Left hindlimb (tissue), 1 donor: ENCODE measurements at places on chromosomes 2 and 18.

DNA sequence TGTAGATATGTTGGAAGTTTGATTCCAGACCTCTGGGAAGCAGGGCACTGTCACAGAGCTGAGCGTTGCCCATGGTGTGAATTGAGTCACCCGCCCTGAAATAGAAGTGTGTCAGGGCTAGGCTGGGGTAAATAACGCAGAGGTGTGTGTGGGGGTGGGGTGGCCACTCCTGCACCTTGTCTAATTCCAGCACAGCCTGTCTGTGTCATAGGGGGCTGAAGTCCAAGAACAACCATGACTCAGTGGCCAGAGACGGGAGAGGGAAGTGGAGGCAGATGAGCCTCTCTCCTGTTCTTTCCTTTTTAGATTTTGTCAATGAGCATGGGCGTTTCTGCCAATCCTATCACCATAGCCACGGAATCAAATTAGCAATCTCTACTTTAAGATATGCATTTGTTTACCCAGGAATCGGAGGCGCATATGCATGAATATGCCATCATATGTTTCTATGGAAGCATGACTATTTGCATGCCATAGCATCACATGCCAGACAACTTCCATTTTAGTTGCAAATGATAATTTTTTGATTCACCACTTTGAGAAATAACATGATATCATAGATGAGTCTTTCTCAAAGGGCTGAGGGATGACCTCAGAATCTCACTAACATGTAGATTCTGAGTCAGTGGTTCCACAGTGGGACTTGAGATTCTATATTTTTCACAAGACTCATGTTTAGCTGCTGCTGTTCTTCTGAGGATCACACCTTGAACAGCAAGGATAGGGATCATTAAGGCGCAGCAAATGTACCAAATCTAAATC is 852.9 kb downstream of the DCDC2C start:
- no peak for DNase-seq

DNA sequence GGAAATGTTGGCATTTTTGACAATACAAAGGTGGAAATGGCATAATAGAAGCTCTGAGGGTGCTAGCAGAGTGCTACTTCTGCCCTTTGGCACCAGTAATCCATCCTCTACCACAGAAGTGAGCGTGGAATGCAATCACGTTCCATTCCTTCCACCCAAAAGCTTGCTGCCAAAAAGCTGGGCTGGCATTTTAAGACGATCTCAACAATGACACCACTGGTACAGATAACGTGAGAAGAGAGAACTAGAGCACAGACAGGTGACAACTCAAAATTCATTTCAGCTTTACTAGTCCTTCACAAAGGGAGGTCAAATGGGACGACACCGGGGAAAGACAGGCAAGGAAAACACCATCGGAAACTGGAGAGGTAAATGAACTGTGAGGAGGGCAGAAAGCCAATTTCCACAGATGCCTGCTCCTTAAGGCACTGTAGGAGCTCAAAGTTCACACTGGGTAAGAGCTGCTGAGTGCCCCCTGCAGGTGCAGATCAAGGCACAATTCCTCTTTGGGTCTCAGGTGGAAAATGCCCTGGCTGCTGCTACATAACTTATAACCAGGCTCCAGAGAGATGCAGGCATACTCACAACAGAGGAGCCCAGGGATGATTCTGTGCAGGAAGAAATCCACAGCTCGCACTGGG is 50.7 kb upstream of the RNU4ATAC start:
- DNase-seq, result no peak

DNA sequence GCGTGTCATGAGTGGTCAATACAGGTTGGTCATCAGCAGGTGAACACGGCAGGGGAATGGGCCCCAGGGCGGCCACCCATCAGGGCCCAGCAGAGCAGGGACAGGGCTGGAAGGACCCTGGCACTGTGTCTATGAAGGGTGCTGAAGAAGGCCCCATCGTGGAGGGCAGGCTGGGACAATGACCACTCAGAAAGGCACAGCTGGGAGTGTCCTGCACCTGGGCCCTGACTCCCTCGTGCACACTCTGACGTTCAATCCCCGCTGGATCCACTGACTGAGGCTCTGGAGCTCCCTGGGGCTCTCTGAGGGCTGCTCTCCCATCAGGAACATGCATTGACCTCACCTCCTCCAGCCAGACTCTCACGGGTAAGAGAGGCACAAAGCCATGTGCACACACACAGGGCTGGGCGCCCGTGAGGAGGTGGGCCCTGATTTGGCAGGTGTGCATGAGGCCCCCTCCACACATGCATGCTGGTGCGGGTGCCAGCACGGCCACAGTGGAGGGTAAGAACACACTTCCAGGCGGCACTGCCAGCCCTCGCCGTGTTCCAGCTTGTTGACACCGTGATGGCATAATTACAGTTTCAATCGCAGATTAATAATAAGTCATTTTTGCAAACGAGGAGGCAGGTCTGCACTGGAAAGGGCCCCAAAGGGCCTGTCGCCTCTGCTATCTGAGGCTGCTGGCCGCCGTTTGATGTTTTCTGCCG is 58.5 kb downstream of the SMAD7 start:
- no peak for DNase-seq

GRCh38 chr18:6414118-6414722 is 491 bp downstream of the L3MBTL4 start:
- peak; percentile 70 for DNase-seq

DNA sequence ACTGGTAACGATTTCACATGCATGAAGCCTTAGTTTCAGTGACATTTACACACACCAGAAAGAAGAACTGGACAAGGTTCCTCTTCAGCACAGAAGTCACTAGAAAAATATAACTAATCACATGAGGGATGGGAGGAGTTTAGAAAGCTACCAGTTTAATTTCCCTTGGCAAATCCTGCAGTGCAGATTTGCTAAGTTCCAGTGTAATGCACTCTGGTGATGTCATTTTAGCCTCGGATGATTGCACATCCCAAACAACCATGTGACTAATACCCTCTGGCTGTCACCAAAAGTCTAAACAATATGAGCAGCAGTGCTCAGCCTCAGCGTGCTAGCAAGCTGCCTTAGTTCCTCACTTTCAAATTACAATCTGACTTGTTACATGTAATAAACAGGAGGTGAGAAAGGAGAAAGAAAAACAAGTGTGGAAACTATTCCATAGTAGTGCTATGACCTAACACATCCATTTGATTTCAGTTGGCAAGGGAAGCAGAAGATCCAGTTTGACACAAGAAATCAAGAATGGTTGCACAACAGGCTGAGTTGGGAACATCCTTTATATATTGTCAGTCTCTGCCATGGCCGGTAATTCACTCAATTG is 35.3 kb upstream of the PPP1CB start:
- DNase-seq, result peak; percentile 43

- DNase-seq, result no peak
These were observed 465.3 kb downstream of the EIPR1 start for GRCh38 chr2:2912293-2912692.

DNA sequence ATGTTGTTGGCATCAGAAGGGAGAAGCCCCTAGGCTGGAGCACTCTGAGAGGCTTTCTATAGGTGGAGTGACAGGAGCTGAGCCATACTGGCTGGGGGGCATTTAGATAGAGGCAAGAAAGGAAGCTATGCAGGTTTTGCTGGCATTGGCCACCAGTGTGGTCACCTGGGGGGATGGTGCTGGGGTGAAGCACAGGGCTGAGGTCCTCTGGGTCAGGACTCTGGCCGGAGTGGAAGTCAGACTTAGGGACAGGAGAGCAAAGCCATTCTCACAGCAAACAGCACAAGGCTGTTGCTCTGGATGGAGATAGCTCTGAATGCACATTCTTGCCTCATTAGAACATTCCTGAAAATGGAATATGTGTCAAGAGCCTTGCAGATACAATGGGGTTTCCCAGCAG is 47.4 kb downstream of the NTSR2 start:
- no peak for DNase-seq
